ENCODE measurements at places on chromosomes 4 and X. TPM values are rescaled to one million over a fixed set of nuclear protein-coding genes. Genes with fewer than 3 reads are reported as not detected.

Gene MSX1
- total RNA-seq, result 3.4 TPM

Gene SORBS2
- 1,282 TPM for total RNA-seq

Gene ASIC5
- total RNA-seq, result not detected

Gene RHOXF2B
- total RNA-seq, result not detected

GRCh38 chrX:1673337-1673736 is 58.5 kb downstream of the ASMT start:
- H3K4me3 ChIP-seq, result no peak overlapping the region
- H3K4me1 ChIP-seq, result no peaks in the 10 kb centered on the region
- H3K36me3 ChIP-seq, result no peaks in the 10 kb centered on the region
- no peak for DNase-seq

- no peaks in the 10 kb centered on the region for H3K36me3 ChIP-seq
- peaks cover 10% of the 10 kb centered on the region for H3K4me1 ChIP-seq
- no peak for DNase-seq
Measured at GRCh38 chrX:123713841-123714240, 19.0 kb downstream of the THOC2 start.

DNA sequence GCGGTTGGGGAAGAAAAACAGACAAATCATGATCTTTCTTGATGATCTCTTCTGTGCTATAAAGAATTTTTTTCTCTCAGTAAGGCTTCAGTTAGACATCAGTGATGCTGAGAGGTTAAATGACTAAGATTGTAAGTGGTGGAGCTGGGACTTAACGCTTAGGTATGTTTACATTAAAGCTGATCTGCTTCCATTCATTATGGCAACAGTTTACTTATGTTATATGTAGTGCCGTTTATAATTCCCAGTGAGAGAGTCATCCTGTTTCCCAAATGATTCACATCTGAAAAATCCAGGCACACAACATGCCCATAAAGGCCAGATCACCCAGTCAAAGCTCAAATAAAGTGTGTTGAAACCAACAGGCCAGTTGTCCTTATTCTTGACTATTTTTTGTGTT is 50.1 kb downstream of the CENPVL3 start:
- no peaks in the 10 kb centered on the region for H3K36me3 ChIP-seq
- no peaks in the 10 kb centered on the region for H3K27me3 ChIP-seq
- no peak overlapping the region for H3K4me3 ChIP-seq
- no peaks in the 10 kb centered on the region for H3K4me1 ChIP-seq
- DNase-seq, result no peak

DNA sequence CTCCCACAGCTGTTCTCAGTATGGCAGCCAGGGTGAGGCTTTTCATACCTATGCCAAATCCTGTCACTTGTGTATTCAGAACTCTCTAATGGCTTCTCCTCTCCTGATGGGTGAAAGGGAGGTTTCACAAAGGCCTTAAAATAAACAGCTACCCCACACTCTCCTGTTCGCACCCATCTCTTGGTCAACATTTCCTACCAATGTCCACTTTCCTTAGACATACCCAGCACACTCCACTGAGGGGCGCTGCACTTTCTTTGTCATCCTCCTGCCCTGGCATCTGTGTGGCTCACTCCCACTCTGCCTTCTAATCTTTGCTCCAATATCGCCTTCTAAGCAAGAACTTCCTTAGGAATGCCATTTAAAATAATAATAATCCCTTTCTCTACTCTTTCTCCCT is 313.3 kb downstream of the PPP3CA start:
- no peaks in the 10 kb centered on the region for H3K27me3 ChIP-seq
- peaks cover 13% of the 10 kb centered on the region for H3K4me1 ChIP-seq
- no peak overlapping the region for H3K27ac ChIP-seq
- H3K4me3 ChIP-seq, result no peak overlapping the region
- no peak for DNase-seq

GRCh38 chr4:158824425-158825274 is 55.8 kb downstream of the FNIP2 start:
- no peak for DNase-seq
- H3K4me3 ChIP-seq, result peak overlapping the region; percentile 22
- H3K27ac ChIP-seq, result peak overlapping the region; percentile 73
- peaks cover 88% of the 10 kb centered on the region for H3K4me1 ChIP-seq

DNA sequence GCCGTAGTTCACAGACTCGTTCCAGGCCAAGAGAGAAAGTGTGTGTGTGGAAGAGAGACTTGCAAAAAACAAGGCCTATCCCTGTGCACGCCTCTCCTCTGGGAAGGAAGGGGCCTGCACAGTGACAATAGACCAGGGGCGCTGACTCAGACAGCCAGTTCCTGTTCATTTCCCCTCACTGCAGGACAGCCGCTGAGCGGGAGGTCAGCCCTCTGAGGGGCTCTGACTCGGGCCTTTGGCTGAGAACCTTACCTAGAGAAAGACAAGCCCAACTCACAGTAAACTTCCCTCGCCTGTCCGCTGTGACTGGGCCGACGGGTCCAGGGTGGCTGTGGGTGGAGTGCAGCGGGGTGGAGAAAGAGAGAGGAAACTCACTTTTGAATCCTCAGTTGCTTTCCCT is 52.1 kb downstream of the RTL5 start:
- DNase-seq, result peak; percentile 32
- peaks cover 24% of the 10 kb centered on the region for H3K4me1 ChIP-seq
- peak overlapping the region; percentile 58 for H3K4me3 ChIP-seq

GRCh38 chr4:105050896-105051295 is 95.8 kb upstream of the TET2 start:
- DNase-seq, result no peak
- no peaks in the 10 kb centered on the region for H3K4me1 ChIP-seq
- no peaks in the 10 kb centered on the region for H3K36me3 ChIP-seq
- no peak overlapping the region for H3K27ac ChIP-seq
- H3K4me3 ChIP-seq, result no peak overlapping the region

DNA sequence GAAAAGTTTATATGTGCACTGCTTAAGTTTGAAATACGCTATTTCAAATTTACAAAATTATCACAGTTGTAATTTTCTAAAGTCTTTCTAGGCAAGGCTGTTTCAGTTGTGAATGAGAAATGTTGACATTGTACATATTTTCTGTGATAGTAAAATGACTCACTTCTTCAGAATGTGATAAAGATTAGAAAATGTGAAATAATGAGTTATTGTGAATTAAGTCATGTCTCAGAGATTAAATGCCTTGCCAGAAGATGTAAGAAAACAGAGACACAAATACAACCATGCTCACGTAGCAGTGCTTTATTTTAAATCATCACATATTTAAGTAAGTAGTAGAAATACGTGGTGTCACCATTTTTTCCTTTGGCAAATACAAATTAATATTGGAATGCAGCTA is 768 bp downstream of the CLCN4 start:
- H3K4me1 ChIP-seq, result peaks cover 12% of the 10 kb centered on the region
- H3K36me3 ChIP-seq, result no peaks in the 10 kb centered on the region
- H3K27ac ChIP-seq, result peak overlapping the region; percentile 80
- H3K27me3 ChIP-seq, result no peaks in the 10 kb centered on the region
- H3K4me3 ChIP-seq, result peak overlapping the region; percentile 59

GRCh38 chrX:15167826-15168225 is 102.1 kb downstream of the ASB9 start:
- no peak for DNase-seq
- H3K36me3 ChIP-seq, result no peaks in the 10 kb centered on the region
- no peak overlapping the region for H3K4me3 ChIP-seq
- H3K27me3 ChIP-seq, result no peaks in the 10 kb centered on the region
- H3K4me1 ChIP-seq, result no peaks in the 10 kb centered on the region
- H3K27ac ChIP-seq, result no peak overlapping the region

GRCh38 chr4:83605744-83606172 is 69.8 kb downstream of the GPAT3 start:
- peaks cover 41% of the 10 kb centered on the region for H3K4me1 ChIP-seq

Measured in left ventricle myocardium inferior (tissue), 1 donor.